ENCODE measurements at places on chromosomes 16 and 17.

- DNase-seq = no peak
Observed at GRCh38 chr16:2468233-2468724, 2.8 kb upstream of the NTN3 start.

DNA sequence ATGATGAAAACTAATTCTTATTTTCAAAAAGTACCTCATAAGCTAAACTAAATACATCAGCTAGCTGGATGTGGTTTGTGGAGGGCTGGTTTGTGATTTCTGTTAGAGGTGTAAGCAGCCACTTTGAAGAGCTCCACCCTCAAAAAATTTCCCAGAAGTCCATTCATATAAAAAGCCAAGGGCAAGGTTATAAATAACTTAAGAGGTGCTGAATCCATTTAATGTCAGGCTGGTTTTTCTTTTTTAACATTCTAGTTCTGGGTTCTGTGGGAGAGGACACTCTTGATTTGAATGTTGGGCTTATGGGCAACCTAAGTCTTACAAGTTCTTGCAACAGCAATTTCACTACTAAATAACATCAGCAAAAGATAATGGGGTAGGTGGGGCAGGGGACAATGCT is 3.4 kb upstream of the WIPI1 start:
- no peak for DNase-seq

DNA sequence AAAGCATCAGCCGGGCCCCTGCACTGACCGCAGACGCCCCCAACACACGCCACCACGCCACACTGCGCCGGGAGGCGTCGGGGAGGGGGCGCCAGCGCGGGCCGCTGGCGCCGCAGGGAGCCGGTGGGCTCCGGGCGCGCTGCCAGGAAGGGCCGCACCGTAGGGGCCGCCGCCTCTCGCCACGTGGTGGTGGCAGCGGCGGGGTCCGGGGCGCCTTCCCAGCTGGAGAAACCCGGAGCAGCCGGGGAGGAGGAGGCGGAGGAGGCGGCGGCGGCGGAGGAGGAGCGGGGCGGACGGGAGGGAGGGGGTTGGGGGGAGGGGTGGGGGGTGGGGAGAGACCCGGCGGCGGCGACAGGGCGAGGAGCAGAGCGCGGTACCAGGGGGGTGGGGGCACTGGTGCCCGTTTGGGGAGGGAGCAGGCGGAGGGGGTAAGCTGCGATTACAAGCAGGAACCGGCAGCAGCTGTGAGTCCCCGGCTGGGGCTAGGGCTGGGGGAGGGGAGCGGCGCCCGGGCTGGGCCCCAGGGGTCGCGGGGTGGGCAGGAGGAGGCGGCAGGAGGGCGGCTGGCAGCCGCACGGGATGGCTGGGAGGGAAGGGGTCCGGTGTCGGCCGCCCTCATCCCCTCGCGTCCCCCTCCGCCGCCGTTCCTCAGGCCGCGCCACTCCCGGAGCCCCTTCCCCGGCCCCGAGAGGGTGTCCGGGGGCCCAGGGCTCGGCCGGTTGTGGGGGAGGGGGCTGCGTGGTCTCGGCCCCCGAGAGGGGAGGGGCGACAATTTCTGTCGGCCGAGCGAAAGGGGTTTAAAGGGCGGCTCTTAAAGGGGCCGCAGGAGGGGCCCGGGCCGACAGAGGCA is at the start of gene TBKBP1:
Gene TBKBP1 (plus strand): TSS at position 431 of the 850 bp plus-strand sequence. CDS start 1,952 bp downstream, outside the sequence.
- DNase-seq = no peak

DNA sequence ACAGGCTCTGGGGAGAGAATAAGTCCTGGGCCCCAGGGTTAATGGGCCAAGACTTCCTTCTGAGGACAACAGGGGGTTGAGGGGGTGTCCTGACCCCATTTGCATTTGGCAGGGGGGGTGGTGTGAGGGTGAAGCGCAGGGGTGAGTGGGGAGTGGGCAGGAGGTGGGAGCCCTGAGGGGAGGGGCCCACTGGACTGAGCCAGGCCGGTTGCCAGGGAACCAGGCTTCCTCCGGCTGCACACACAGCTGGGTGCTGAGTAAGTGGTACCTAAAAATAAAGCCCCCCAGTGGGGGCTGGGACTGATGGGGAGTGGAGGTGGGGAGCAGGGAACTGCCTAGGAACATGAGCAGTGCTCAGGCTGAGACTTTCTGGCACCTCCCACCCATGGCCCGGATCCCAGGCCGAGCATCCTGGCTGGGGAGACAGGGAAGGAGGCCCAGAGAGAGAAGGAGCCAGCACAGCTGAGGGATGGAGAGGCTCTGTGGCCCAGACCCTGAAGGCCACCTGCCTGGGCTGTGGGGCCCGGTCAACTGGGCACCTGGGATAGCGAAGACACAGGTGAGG is 7.5 kb upstream of the RASD1 start:
- no peak for DNase-seq

- DNase-seq = no peak
Observed at GRCh38 chr16:35306915-35307314, 1847.5 kb downstream of the TP53TG3F start.

DNA sequence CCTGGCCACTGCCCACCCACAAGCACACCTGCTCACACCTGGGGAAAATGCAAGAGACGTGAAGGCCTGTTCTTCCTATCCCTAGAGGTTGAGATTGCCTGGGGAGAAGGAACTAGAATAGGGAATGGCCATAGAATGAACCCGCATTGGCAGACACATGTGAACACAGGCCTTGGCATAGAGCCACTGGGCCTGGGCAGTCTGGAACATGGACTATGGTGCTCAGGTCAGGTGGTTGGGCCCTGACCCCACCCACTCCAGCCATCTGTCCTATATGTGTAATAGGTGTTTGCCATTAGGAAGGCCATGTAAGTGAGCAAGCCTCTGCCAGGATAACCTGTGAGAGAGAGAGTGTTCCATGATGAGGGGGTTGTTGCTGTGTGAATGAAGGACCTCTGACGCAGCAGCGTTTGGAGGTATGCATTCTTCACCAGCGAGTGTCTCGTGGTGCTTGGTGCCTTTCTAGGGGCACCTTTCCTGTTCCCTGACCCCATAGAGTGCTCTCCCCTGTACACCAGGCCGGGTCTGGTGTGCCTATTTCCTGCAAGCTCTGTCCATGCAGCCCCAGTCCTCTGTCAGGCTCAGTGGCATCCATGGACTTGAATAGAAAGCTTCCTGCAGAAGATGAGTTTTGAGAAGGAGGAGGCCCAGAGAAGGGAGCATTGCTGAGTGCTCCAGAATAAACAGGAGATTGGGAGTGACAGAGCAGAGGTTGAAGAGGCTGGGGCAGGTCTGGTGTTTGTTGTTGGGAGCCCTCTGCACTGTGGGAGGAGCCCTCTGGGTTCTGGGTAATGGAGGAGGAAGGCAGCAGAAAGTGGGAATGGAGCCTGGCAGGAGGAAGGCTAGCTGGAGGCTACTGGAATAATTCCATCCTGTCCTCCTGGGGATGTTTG is 15.6 kb downstream of the CTRL start:
- no peak for DNase-seq

- peak; percentile 49 for DNase-seq
Observed at GRCh38 chr16:70529051-70529777, 5.6 kb downstream of the SF3B3 start.

DNA sequence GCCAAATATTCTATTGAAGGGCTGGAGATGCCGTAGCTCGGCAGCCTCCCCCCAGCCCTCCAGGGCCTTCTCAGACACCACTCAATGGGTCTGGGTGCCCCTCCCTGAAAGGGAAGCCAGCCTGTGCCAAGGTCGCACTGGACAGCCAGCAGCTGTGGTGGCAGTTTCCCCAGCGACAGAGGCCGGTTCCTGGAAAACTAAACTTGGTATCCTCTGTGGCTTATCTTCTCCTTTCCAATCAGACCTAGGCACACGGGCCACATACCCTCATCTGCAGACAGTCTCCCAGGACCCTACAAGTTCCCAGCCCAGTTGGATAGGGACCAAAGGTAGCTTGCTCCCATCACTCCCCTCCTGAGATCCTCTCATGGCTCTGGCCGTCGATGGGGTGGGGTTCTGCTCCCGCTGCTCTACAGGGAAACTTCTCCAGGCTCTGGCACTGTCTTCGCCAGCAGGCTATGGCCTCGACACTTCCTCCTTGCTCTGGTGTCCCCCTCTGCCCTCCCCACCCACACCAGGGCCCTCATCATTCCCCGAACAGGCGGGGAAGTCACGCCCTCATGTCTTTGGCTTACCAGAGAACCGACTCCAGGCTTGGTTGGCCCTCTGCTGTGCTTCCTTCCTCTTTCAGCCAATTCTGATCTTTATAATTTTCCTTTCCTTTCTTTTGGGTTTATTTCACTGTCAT is 18.3 kb upstream of the IL21R start:
- DNase-seq = no peak

DNA sequence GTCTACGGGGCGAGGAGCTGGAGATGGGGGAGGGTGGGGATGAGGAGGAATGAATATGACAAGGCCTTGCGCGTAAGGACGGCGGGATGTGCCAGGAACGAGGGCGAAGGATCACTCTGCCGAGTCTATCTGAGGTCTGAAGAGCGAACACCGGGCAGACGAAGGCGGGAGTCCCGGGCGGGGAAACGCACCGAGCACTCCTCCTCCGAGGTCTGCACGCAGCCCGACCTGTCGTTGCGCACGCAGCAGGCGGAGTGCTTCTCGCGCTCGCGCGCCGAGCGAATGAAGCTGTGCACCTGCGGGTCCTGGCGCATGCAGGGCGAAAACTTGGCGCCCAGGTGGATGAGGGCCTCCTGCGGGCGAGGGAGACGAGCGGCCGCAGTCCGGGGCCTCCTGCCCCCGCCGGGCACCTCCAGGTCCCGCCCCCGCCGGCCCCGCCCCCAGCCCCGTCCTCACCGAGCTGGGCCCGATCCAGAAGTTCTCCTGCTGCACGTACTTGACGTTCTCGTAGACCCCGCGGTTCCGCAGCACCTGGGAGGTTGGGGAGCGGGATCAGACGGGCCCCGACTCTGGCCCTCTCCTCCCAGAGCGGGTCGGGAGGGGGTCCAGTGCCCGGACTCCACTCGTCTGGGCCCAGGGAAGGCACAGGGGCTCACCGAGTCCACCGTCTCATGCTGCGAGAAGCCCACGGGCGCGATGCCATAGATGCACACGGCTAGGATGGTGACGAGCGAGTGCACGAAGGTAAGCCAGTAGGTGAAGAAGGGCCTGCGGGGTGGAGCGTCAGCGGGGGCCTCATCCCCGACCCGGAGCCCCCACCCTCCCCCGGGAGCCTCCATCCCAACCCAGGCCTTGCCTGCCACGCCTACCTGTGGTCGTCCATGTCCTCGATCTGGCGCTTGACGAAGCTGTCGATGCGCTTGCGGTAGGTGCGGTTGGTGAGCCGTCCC is 7.6 kb downstream of the SNRNP25 start:
- no peak for DNase-seq

GRCh38 chr17:83058266-83058798 is 21.1 kb upstream of the METRNL start:
- no peak for DNase-seq

- DNase-seq = no peak
Observed at GRCh38 chr16:30351001-30351441, 4.1 kb downstream of the CD2BP2 start.

DNA sequence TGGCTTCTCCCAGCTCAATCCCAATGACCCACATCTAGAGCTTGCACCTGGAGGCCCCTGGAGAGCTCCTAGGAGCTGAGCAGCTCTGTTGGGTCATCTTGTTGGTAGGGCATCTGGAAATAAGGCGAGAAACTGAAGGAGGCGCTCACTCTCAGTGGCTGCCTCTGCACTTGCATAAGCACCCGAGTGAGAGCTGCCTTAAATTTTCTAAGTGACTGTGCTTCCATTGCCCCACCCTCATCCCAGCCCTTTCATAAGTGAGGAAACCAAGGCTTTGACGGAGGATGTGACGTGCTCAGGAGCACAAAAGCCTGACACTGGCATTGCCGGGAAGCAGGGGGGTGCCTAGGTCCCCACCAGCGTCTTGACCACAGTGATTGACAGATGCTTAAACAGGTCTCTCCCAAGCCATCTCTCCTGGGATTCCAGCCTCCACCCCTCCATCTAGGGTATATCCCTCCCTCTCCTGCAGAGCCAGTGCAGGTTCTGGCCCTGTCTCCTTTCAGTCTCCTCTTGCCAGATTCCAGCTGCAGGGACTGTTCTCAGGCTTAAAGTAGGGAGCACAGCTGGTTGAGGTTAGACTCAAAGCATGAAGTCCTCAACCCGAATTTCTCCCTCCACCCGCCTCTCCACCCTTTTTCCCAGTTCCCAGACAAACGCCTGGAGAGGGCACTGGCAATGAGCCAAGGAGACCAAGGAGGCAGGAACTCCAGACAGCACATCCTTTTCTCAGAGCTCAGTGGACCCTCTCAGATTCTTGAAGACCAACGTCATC is 113.7 kb downstream of the IRX5 start:
- DNase-seq = no peak

DNA sequence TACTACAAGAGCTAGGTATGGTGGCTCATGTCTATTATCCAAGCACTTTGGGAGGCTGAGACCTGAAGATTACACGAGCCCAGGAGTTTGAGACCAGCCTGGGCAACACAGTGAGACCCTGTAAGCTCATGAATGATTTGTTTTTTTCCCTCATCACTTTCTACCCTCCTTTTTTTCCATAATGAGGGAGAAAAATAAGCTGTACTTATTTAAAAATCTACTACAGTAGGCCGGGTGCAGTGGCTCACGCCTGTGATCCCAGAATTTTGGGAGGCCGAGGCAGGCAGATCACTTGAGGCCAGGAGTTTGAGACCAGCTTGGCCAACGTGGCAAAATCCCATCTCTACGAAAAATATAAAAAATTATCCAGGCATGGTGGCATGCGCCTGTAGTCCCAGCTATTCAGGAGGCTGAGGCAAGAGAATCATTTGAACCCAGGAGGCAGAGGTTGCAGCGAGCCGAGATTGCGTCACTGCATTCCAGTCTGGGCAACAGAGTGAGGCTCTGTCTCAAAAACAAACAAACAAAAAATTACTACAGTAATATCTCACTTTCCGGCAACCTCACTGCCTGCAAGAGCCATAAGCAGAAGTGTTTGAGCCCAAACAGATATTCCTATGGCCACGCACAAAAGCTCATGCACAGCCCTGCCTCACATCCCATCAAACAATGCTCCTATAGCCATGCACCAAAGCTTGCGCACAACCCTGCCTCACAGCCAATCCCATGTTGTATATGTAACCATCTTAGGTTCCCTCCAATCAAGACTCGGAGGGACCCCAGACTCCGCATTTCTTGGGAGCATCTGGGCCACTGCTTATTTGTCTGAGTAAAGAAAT is 37.4 kb downstream of the TK2 start:
- DNase-seq = no peak

DNA sequence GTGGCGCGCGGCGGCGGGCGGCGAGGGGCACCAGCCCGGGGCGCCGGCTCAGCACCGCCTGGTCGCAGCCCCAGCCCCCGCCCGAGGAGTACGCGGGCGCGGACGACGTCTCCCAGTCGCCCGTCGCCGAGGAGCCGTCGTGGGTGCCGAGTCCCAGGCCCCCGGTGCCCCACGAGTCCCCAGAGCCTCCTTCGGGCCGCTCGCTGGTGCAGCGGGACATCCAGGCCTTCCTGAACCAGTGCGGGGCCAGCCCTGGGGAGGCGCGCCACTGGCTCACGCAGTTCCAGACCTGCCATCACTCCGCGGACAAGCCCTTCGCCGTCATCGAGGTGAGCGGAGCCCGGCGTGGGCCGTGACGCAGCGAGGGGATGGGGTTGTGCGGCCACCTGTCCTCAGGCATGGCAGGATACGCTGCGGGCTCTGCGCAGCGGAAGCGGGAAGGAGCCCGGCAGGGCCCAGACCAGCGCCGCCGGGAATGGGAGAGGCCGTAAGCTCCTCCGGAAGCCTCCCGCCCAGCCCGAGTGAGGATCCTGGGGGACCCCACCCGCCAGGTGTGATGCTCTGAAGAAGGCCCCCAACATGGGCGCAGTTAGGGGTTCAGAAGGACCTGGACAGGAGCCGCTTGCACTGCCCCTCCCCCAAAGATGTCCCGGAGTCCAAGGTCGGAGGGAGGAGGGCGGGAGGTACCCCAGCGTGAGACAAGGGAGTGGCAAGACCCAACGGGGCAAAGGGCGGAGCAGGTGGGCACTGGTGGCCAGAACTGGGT is 522 bp downstream of the NAGS start:
- no peak for DNase-seq

GRCh38 chr17:71430281-71430680 is 690.5 kb upstream of the SOX9 start:
- DNase-seq = no peak
